ENCODE measurements at places on chromosomes 7 and 10.

- no peak for DNase-seq
Observed at GRCh38 chr10:75001715-75002350, 109.6 kb upstream of the SAMD8 start.

- DNase-seq = no peak
Observed at GRCh38 chr7:28383975-28384374, 28.3 kb upstream of the CREB5 start.

DNA sequence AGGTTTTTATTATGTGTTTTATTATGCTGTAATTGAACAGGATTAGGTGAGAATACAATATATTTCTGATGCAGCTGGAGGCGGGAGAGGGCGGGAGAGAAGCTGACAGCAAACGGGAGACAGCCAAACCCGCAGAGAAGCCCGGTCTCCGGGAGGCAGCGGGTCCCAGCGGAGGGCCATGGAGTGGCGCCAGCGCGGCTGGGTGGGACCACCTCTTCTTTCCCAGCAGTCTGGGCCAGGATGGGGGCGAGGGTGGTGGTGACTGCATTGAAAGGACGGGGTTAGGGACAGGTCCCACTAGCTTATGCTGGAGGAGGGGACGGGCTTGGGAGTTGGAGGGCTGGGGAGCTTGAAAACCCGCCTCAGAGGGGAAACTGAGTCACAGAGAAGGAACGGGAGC is 14.5 kb upstream of the KAZALD1 start:
- DNase-seq = no peak

DNA sequence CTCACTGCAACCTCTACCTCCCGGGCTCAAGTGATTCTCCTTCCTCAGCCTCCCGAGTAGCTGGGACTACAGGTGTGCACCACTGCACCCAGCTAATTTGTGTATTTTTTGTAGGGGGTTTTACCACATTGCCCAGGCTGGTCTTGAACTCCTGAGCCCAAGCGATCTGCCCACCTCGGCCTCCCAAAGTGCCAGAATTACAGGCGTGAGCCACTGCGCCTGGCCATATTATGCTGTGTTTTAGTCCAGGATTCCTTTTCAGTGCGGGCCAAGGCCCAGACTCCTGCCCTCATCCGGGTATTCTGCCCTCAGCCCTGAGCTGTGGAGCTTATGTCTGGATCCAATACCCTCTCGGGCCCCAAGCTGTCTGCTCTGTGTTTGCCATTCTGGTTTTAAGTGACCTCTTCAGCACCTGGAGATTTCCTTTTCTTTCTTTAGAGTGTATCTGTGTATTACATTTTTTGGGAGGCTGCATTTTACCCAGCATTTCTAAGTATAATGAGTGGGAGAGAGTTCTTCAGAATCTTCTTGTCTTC is 114.9 kb downstream of the BUB3 start:
- peak; percentile 16 for DNase-seq

DNA sequence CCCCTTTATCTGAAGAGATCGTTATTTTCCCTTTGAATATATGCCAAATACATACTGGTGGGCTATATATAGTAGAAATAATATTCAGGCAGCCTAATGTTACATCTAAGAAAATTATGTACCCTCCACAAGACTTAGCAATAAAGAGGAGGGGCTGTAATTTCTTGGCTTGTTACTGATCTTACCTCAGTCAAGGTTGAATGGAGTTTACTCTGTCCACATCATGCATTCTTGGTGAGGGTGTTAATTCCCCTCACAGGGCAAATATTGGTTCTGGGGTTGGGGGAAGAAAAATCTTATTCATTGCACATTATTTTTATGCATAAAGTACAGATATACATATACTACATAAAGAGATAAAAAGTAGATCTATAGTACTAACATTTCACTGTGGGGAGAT is 145.8 kb upstream of the ANK3 start:
- DNase-seq = no peak

GRCh38 chr7:102918845-102919244 is 6.0 kb downstream of the LRRC17 start:
- DNase-seq = no peak

- DNase-seq = no peak
Observed at GRCh38 chr10:132806561-132807003, 20.6 kb upstream of the NKX6-2 start.

DNA sequence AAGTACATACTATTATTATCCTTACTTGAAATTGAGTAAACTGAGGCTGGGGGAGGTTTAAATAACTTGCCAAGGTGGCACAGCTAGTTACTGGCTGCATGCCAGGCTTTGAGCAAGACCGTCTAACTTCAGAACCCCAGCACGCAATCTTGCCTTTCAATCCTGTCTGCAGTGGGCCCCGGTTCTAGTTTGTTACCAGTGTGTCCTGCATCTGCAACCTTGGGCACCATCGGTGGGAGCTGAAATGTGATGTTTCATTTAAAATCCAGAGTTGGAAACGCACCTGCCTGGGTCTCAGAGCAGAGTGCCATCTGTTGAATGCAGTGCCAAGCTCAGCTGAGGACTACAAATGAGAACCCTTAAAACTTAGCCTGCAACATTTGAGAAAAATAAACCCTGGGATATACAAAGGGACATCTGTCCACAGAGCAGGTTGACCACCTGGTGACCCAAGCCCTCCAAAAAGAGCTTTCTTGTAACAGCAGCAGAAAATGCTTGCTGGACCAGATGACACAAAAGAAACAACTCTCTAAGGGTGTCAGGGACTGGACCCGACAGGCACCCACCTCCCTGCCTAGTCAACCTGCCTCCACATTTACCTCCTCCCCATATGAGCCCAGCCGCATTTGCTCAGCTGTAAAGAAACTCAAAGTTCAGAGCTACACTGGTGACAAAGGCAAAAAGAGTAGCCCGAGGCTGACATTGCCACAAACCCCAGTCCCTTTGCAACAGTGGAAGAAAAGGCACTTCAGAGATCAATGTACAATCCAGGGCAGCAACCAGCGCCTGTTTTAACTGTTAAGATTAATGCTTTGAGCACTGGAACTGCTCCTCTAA is 1.7 kb downstream of the SH3PXD2A start:
- no peak for DNase-seq

- no peak for DNase-seq
Observed at GRCh38 chr10:89114846-89115625, 92.1 kb downstream of the CH25H start.

DNA sequence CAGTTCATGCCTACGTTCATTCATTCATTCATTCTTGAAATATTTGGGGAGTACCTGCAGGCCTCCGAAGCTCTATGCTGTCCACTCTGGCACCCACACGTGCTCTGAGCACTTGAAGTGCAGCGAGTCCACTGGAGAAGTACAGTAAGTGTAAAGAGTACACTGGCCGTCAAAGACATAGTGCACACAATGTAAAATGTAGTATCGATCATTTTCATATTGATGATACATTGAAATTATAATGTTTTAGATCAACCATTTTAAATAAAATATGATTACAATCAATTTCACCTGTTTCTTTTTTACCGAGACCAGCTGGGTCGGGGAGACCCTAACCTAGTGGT is 37.0 kb upstream of the PURB start:
- no peak for DNase-seq

DNA sequence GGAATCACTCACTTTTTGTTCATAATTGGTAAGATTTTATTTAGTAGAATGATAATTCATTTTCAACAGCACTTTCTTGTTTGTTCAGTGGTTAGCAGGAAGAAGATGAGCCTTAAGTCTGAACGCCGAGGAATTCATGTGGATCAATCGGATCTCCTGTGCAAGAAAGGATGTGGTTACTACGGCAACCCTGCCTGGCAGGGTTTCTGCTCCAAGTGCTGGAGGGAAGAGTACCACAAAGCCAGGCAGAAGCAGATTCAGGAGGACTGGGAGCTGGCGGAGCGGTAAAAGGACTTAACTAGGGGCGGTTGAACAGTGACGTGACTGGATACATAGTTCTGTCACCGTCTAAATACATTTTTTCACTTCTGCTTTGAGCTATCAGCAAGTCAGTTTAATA is 31.3 kb downstream of the RABGEF1 start:
- no peak for DNase-seq

- DNase-seq = no peak
Observed at GRCh38 chr7:134029743-134030142, 97.4 kb upstream of the LRGUK start.

- no peak for DNase-seq
Observed at GRCh38 chr10:3068201-3068967, 1.0 kb downstream of the PFKP start.

GRCh38 chr10:9452056-9452455 is 1397.6 kb downstream of the GATA3 start:
- DNase-seq = no peak

GRCh38 chr7:36875794-36876193 is 151.5 kb upstream of the AOAH start:
- DNase-seq = no peak

DNA sequence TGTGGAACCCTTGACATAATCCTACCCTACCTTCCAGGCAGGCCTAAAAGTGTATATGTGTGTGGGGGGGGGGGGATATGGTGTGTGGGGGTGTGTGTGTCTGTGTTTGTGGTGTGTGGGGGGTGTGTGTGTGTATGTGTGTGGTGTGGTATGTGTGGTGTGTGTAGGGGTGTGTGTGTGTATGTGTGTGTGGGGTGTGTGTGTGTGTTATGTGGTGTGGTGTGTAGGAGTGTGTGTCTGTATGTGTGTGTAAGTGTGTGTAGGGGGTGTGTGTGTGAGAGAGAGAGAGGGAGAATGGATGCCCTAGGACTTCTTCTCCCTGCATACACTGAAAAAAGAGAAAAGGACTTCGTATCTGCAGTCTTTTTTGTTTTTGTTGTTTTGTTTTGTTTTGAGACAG is 12.3 kb upstream of the IMPDH1 start:
- DNase-seq = no peak

DNA sequence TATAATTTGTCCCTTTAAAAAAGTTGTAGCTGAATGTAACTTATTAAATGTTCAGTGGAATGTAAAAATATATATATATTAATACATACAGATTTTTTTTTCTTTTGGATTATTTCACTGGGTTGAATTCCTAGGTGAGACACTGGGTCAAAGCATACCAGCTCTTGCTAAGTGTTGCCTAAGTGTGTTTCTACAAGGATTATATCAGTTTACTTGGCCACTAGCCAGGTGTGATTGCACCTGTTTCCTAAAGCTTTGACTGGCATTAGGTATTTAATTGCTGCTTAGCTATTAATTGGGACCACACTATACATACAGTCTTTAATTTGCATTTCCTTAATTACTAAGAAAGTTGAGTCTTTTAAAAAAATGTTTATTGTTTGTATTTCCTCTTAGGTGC is 5.5 kb upstream of the ELOVL3 start:
- DNase-seq = peak; percentile 60

- DNase-seq = no peak
Observed at GRCh38 chr10:59891936-59892335, 14.4 kb downstream of the CCDC6 start.

GRCh38 chr10:12319076-12319475 is 30.3 kb upstream of the CAMK1D start:
- DNase-seq = no peak

DNA sequence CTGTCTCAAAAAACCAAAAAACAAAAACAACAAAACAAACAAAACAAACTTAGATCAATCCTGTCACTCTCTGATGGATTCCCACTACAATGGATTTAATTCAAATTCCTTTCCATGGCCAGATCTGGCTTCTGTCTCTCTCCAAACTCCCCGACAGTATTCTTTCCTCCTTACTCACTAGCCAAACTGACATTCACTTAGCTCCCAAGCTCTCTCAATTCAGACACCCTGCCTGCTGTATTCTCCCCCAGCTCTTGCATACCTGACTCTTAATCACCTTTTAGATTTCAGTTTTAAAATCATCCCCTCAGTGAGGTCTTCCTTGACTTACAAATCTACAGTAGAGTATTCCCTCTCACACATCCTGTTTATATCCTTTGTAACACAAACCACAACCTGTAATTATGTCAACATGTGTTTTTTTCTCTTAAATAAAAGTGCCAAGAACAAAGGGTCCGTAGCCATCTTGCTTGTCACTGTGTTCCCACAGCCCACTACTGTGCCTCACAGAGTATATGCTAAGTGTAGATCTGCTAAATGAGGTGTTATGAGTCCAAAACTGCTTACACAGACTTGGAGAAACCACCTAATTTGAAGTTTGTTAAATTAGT is 14.4 kb downstream of the HERPUD2 start:
- no peak for DNase-seq
